ENCODE measurements at places on chromosomes 5 and 9. TPM values are rescaled to one million over a fixed set of nuclear protein-coding genes. Genes with fewer than 3 reads are reported as not detected.

The RNF208 gene
- 7.2 TPM for total RNA-seq

The RANBP6 gene
- total RNA-seq = 19.3 TPM

The GRIA1 gene
- 0.69 TPM for total RNA-seq

The MLLT3 gene
- total RNA-seq = 11.0 TPM

The RGS7BP gene
- total RNA-seq = 0.08 TPM

- DNase-seq = no peak
Measured at GRCh38 chr5:54470128-54470527, 14.6 kb downstream of the HSPB3 start.

GRCh38 chr9:127015921-127016512 lies 101.4 kb downstream of the RALGPS1 start:
- no peak for DNase-seq

- no peak for DNase-seq
Measured at GRCh38 chr5:120749737-120750136, 285.6 kb downstream of the PRR16 start.

- no peak for DNase-seq
Measured at GRCh38 chr9:12403721-12404120, 289.5 kb upstream of the TYRP1 start.

GRCh38 chr5:13816126-13816525 lies 128.4 kb downstream of the DNAH5 start:
- DNase-seq = no peak

DNA sequence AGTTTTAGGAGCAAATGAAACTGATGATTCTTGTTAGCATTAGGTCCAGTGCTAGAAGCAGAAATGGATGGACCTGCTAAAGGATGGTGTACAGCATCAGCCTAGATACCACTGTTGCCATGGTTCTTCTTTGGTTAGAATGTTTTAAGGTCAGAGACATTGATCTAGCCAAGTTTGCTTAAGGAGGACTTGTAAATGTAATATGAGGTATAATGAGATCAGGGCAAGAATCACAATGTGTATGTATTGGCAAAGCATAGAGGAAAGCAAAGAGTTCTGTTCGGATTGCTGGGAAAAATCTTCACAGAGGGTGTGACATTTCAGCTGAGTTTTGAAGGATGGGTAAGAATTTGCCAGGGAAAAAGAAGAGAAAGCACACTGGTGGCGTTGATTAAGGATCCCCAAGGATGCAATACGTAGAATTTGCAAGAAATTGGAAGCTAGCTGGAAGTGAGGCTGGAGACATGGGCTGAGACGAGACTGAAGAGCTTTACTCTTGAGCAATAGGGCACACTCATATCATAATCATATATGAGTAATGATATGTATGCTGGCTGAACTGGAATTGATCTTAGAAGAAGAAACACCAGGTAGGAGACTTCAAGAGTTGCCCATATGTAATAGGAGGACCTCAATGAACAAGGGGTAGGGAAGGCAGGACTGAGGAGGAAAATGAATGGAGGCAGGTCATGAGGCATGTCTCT lies 102.0 kb downstream of the ZNF462 start:
- no peak for DNase-seq

DNA sequence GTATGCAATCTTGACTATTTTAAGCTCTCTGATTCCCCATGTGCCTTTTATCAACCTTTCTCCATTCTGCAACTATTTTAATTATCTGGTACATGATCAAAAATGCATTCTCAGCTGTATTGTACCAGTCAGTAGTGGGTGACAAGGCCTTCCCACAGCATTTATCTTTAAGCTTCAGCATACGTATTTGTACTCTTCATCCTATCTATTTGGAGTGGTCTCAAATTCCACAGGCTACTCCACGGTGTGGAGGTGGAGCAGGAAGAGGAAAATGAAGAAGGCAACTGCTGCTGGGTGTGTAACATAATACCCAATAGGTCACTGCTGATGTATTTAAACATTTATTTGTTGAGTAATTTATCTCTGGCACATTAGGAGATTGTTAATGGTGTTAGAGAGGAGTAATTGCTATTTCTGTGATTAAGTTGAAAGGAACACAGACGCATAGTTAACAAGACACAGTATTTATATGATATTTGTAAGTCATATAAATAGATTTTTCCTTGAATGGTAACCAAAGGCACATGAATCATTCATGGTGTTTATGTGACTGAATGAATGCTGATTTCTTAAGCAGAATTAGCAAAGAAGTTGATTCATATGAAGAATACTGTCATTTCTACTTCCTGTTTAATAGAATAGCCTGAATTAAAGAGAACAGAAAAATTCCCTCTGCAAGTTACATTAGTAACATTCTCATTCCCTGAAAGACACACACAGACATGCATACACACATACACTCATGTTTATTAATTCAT lies 153.8 kb upstream of the NR3C1 start:
- no peak for DNase-seq

DNA sequence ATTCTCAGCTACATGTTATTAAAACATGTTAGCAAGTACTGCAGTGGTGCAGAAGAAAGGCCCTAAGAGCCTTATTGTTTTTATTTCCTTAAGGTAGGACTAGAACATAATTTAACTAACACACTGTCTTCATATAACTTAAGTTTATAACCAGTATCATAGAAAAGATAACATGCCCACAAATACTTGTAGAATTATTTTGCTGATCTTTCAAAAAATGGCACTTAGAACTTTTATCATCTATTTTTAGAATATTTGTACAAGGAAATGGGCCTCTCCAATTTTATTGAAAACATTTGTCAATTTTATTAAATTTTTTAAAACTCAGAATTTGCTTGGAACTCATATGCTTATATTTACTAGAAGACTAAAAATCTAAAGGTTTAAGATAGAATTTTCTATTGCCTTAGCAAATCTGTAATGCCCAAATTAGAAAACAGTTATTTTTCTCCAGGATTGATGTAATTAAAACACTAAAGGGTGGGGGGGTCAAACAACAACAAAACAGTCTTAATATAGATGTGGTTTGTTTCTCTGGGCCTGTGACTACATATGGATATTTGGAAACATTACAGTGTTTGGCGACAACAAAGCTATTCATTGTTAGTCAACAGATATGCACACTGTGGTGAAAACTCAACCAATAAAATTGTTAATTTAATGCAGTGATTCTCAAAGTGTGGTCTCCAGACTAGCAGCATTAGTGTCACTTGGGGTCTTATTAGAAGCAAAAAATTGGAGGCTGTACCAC lies 360.4 kb downstream of the PDE4D start:
- no peak for DNase-seq

DNA sequence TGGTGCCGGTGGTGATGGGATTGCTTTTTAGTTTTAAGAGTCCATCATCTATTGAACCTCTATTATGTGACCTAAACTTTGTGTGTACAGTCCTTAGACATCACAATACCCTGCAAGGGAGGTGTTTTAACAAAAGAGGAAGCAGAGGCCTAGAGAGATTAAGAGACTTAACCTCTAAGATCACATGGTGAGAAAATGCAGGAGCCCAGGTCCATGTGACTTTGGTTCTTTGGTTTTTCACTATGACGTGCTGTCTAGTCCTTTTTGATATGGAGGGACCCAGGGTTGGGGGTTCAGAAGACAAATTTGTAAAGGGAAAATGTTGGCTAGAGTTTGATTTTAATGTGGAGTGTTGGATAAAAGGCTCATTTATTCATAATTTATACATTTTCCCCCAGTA lies 34.1 kb upstream of the TRMT10B start:
- DNase-seq = no peak

DNA sequence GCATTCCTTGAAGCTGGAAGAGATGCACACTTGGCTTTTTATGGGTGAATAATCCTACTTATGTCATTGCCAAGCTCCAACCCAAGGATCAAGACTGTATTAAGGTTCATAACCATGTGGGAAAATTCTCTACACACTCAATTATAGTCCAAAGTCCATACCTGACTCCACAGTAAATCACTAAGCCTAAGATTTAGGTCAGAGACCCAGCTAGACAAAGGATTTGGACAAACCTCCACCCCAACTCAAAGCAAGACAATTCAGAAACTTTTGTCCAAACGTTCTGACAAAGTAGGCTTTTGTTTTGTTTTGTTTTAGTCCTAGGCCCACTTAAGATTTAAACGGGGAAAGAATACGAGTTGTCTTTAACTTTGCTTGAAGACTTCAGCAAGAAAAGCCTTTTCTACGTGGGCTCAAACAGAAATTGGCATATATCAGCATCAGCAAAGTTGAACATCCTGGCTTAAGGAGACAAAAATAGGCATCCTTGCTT lies 1.7 kb downstream of the MEGF9 start:
- no peak for DNase-seq

- peak; percentile 53 for DNase-seq
Measured at GRCh38 chr5:55994495-55994997, at the start of gene IL6ST. Gene IL6ST, minus strand, starts transcription at chr5:55994963. Its CDS starts 18,685 bp downstream, at chr5:55976278.

- no peak for DNase-seq
Measured at GRCh38 chr5:137355708-137356107, 143.4 kb downstream of the SPOCK1 start.
